ENCODE measurements at places on chromosomes 4 and X.

DNA sequence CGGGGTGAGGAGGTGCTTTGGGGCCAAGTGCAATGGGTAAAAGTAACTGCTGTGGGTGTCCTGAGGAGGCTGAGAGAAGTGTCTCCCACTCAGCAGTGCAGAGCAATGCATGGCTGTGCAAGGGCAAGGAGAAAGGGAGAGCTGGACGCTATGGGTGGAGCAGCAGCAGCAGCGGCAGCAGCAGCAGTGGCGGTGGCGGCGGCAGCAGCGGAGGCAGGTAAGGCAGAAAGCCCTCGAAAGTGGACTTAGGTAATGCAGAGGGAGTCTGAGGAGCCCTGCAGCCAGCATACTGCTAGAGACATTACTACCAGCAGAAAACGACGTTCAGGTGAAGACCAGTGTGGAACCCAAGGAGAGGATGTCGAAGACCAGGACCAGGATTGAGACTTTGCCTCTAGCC, 82.1 kb downstream of the NYX start:
- DNase-seq, result no peak

GRCh38 chr4:73127839-73128453, 58.4 kb upstream of the COX18 start:
- DNase-seq, result peak; percentile 2

DNA sequence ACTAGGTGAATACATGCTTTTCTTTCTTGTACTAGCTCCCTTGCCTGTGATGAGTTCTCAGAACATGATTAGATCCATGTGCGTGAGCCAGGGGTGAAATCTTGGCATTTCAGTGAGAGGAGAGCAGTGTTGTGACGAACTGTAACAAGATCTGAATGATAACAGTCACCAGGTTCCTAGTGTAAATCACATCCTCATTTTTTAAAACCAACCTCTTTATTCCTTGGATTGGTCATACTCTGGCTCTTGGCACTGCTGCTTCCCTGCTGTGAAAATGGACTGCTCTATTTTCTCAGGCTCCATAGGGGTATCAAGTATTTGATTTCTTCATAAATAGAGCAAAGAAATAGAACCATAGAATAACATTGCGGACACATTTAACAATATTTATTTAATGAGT, 206.3 kb downstream of the SLC4A4 start:
- DNase-seq, result peak; percentile 68

DNA sequence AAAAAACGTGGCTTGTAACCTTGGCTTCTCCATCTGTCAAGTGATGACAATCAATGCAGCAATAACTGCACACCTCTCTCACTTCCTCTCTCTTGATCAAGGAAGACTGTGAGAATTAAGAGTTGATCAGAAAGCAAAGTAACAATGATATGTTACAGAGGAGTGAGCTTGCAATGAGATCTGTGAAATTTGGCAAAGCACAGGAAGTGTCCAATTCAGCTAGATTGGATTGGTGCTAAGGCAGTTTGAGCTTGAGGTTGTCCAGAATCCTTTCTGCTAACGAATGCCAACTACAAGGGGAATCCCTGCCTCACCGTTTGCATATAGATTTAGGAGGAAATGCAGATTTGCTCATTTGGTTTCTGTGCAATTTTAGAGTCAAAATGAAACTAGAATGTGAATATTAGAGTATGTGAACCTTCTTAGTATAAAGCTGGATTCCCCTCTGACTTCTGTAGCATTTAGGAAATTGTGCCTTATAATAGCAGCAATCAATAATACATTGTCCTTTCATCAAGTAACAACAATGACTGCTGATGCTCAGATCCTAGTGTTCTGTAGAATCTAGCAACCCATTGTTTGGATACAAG, 346.4 kb downstream of the PTTG2 start:
- no peak for DNase-seq

DNA sequence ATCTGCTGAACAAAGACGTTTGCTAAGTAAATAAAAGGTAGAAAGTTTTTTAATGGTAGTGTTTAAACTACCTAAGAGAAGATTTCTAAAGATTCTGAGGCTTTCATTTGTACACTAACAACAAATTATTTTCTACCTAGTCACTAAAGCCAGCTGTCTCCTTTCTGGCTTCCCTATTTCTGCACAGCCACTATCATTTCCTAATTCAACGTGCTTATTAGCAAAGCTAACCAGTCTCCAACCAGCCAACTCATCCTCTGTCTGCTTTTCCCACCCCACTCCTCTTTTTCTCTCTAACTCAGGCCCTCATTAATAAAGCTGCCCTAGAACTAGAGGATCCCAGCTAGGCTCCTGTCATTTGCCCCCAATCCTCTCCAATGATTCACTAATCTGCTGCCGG, 118.2 kb downstream of the ZNF827 start:
- no peak for DNase-seq

GRCh38 chr4:75686346-75686745, 13.1 kb upstream of the G3BP2 start:
- DNase-seq, result no peak

DNA sequence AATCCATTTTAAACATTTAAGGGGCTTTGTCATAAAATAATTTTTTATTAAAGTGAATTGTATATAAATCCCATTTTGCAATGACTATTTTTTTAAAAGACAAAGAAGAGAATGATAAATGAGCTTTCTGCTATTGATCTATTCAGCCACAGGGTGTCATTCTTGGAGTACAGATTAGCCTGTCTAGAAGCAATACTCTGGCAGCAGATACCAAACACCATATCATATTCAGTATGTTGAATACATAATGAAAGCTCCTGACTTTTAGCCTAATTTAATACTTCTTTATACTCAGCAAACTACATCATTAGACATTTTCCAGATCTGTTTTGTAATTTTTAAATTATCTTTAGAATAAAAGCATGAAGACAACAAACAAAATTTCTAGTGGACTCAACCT, 496.3 kb downstream of the PDGFC start:
- DNase-seq, result peak; percentile 77

- DNase-seq, result no peak
These were observed 32.7 kb upstream of the MBTPS2 start for GRCh38 chrX:21806691-21807090.
